ENCODE measurements at places on chromosomes 5 and 9.

GRCh38 chr5:83388608-83389007 lies 82.9 kb upstream of the VCAN start:
- DNase-seq: no peak

DNA sequence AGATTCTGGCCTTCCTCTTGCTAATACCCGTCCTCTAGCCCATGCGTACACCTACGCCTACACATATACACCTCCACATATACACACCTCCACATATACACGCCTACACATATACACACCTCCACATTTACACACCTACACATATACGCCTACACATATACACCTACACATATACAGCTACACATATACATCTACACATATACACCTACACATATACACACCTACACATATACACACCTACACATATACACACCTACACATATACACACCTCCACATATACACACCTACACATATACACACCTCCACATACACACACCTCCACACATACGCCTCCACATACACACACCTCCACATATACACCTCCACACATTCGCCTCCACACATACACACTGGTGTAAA lies 27.2 kb downstream of the AK3 start:
- no peak for DNase-seq

GRCh38 chr9:95368377-95369160 lies 51.1 kb upstream of the FANCC start:
- no peak for DNase-seq

DNA sequence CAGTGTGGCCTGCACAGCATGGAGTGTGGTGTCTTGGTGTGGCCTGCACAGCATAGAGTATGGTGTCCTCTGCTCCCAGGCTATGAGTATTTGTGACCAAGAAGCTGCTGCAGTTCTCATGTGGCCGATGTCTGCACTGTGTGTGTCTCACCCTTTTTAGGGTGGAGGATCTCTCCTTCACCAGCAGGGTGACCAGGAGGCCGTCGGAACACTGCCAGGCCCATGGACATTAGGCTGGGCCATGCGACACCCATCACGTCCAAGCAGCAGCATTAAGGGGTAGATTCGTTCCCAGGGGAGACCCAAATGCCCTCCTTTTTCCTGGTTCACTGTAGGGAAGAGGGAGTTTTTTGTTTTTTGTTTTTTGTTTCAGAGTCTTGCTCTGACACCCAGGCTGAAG lies 115.3 kb upstream of the SPIN1 start:
- no peak for DNase-seq

DNA sequence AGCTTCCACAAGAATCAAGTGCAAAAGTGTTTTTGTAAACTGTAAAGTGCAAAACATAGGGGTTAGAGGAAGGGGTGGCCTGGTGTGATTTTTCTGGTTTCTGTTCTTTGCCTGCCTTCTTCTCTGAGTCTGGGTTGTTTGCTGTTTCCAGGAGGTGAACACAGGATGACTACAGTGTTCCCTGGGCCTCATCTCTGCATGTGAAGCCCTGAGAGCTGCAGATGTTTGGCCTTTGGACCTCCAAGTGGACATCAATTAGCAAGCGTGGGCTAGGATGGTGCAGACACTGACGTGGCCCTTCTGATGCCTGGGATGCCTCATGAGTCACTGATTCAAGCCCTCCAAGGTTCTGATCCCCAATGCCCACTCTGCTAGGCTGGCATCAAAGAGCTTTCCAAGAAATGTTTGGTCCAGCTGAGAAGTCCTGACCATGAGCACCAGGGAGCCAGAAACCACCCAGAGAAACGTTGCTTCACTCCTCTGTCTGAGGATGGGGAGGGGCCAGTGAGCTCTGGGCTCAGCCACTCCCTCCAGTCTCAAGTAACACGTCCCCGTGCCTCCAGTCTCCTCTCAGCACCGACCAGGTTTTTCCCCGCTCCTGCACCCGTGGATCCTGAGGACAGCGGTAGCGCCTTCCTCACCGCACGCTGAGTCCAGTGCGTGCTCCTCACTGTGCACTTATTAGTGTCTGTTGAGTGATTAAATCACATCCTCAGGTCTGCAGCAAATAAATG lies 7.6 kb downstream of the IL9 start:
- DNase-seq: no peak

GRCh38 chr9:20880675-20881074 lies 150.8 kb downstream of the HACD4 start:
- DNase-seq: no peak

- no peak for DNase-seq
Observed at GRCh38 chr9:114233491-114234185, 78.3 kb downstream of the COL27A1 start.

All from activated CD4-positive, alpha-beta T cell treated with anti-CD3 and anti-CD28 coated beads, Interleukin-2, Interleukin-6, amounts not matched to agents 100 ng/mL and 50 ng/mL, durations not matched to agents 16 hours and 8 hours (primary cell).